Non-pigmented ciliary epithelial cell (primary cell): ENCODE measurements at places on chromosomes 16 and 17.

DNA sequence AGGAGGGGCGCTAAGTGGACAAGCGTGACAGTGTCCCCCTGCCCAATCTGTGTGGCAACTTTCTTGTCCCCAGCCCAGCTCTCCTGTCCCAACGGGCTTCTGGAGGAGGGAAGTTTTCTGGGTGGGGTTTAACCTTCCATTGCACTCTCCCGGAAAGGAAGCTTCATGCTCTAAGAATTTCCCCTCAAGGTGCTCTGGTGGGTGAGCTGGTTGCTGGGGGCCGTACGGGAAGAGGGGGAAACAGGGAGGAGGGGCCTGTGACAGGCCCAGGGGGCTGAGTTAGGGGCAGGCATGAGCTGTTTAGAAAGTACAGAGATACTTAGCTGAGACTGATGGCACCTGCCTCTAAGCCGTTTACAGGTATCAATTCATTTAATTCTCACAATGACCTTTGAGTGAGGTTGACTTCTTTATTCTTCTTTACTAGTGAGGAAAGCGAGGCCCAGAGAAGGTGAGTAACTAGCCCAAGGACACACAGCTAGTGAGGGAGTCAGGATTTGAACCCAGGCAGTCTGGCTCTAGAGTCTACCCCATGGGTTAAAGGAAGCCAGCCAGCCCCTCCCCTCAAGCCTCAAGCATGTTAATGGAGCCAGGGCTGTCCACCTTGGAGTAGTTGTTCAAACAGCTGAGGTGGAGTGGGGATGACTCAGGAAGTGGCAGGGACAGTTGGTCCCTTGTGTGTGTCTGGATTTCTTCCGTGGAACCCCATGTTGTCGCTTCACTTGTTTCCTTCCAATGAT is 18.9 kb downstream of the ADGRG1 start:
- DNase-seq = no peak

GRCh38 chr17:31915456-31916100 is 14.1 kb upstream of the UTP6 start:
- DNase-seq = no peak

GRCh38 chr17:80424261-80424660 is 9.3 kb downstream of the ENDOV start:
- DNase-seq = no peak

- no peak for DNase-seq
Measured at GRCh38 chr16:67966549-67967182, 1.8 kb downstream of the SLC12A4 start.

- no peak for DNase-seq
Measured at GRCh38 chr17:58136669-58137279, 11.4 kb upstream of the OR4D1 start.
